Femur (tissue), 1 donor: ENCODE measurements at places on chromosomes 5 and 9.
A peak's percentile ranks its signal among the peaks of the same experiment; 100 is the strongest.

GRCh38 chr9:101561740-101562139 lies 28.1 kb downstream of the RNF20 start:
- DNase-seq, result no peak

GRCh38 chr9:108666240-108666784 lies 189.5 kb downstream of the ACTL7B start:
- no peak for DNase-seq

- no peak for DNase-seq
Measured at GRCh38 chr9:33695299-33695698, 100.1 kb upstream of the PRSS3 start.

GRCh38 chr5:62569470-62569869 lies 9.1 kb upstream of the LRRC70 start:
- no peak for DNase-seq

GRCh38 chr9:129557192-129558036 lies 63.5 kb downstream of the C9orf50 start:
- DNase-seq, result peak; percentile 82

- DNase-seq, result peak; percentile 44
Measured at GRCh38 chr5:158398360-158399201, 539.6 kb upstream of the CLINT1 start.
